ENCODE measurements at places on chromosomes 16 and 17.

- DNase-seq: no peak
Measured at GRCh38 chr17:30113213-30113612, 3.4 kb upstream of the NSRP1 start.

- no peak for DNase-seq
Measured at GRCh38 chr17:35736236-35736635, 4.8 kb downstream of the RASL10B start.

- DNase-seq: no peak
Measured at GRCh38 chr16:79895917-79896203, 295.3 kb upstream of the MAF start.

DNA sequence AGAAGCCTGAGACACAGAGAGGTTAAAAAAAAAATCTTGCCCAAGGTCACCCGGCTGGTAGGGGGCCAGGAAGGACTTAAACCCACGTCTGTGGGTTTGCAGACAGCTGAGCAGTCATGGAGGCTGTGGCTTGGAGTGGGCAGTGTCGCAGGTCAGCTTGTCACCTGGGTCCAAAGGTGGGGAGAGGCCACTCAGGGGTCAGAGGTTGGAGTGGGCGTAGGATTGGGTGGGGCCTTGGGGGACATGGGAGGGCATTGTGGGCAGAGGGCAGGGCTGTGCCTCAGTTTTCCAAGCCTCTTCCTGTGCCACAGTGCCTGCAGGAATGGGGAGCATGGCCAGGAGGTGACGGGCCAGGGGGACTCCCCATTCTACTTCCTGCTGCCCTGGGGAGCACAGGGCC, 2.0 kb upstream of the NDRG4 start:
- no peak for DNase-seq

DNA sequence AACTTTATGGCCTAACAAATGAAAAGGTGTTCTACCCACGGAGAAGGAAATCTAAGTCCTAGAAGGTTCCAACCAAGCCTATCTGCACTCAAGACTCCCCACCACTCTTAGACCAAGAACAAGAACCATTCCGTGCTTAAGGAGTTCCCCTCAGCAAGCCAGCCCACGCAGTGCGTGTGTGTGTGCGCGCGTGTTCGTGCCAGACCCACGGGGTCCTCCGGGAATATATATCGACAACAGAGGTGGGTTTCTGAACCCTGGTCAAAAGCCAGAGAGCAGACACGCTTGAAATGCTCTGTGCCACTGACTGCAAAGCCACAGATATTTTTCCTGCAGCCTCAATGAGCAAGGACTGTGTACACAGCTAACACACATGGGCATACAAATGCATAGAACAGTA, 70.7 kb downstream of the SLC39A11 start:
- no peak for DNase-seq

- no peak for DNase-seq
Measured at GRCh38 chr16:31010585-31011325, at the start of gene STX1B. TSS of gene STX1B (minus strand) at chr16:31010638. CDS start at chr16:31010396, 242 bp downstream.

DNA sequence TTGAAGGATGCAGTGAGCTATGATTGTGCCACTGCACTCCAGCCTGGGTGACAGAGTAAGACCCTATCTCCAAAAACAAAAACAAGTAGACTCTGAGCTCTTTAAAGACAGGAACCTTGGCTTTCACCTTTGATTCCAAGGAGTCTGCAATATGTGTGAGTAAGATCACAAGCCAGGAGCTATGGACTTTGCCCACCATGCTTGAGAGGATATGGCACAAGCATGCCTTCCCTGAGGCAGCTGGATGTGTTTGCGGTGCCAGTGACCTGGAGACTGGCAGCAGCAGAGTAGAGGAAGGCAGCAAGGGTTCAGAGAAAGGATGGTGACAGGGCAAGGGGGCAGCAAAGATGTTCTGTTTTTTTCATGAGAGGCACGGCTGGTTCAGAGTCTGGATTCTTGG, 14.5 kb upstream of the PRKCA start:
- no peak for DNase-seq

All from HS-27A (cell line).